ENCODE measurements at places on chromosomes 1 and 21. TPM values are rescaled to one million over a fixed set of nuclear protein-coding genes. Genes with fewer than 3 reads are reported as not detected.

DNA sequence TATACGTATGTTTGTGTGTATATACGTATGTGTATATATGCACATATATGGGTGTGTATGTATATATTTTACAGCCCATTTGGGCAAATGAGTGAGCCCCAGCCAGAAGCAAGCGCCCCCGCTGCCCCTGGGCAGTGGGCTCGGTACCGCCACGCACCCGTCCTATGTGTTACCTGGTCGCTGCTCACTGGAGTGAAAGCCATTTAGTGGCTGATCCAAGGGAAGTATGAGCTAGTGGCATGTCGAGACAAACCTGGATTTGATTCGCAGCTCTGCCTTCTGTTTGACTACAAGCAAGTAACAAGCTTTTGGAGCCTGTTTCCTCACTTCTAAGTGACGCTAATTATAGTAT lies 35.8 kb upstream of the JAK1 start:
- DNase-seq: no peak
- H3K4me3 ChIP-seq: no peak overlapping the region
- H3K27ac ChIP-seq: no peak overlapping the region
- no peaks in the 10 kb centered on the region for H3K27me3 ChIP-seq

RTCA gene
- total RNA-seq: 77.0 TPM

- H3K4me1 ChIP-seq: no peaks in the 10 kb centered on the region
- H3K27me3 ChIP-seq: 0 out of 2 replicates have a peak, but pooled peaks cover 1% of the 10 kb centered on the region
- no peak for DNase-seq
- no peak overlapping the region for H3K27ac ChIP-seq
- H3K4me3 ChIP-seq: no peak overlapping the region
Measured at GRCh38 chr1:182192966-182193365, 131.5 kb upstream of the ZNF648 start.

DNA sequence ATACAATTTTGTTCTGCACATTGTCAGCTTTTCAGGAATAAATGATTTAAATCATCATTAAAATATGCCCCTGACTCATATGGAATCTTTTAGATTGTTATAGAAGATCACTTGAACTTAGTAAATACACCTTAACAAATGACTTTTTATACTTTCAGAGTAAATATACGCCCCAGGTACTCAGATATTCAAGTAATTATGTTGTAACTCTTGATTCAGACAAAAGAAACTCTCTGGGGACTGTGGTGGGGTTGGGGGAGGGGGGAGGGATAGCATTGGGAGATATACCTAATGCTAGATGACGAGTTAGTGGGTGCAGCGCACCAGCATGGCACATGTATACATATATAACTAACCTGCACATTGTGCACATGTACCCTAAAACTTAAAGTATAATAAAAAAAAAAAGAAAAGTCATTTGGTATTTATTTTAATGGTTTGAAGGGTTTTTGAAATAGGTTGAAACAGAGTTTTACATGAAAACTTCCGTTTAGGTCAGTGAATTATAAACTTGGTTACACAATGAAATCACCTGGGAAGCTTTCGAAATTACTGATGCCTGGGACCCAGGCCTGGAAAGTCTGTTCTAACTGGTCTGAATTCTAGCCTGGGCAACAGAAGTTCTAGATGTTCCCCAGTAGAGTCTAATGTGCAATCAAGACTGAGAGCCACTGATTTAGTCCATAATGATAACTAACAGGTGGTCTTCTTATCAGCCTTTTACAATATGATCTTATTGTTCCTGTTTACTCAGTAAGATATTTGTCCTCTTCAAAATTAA lies 320.5 kb upstream of the NR5A2 start:
- H3K4me3 ChIP-seq: no peak overlapping the region
- no peak for DNase-seq

GRCh38 chr1:24364605-24364974 lies 45.4 kb downstream of the GRHL3 start:
- H3K36me3 ChIP-seq: no peaks in the 10 kb centered on the region
- no peaks in the 10 kb centered on the region for H3K27me3 ChIP-seq

DNA sequence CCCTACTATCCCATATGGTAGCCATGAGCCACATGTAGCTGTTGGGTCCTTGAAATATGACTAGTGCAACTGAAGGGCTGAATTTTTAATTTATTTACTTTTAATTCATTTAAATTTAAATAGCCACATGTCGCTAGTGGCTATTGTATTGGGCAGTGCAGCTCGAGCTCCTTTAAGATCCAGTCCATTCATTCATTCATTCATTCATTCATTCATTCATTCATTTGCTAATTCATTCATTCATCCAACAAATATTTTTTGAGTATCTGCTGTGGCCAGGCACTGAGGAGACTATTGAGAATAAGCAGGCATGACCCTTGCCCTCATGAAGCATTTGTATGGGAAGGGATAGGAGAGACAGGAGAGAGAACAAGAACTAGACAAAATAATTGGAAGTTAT lies 29.5 kb upstream of the ACOT11 start:
- DNase-seq: no peak
- no peaks in the 10 kb centered on the region for H3K36me3 ChIP-seq
- H3K27ac ChIP-seq: no peak overlapping the region
- H3K4me3 ChIP-seq: no peak overlapping the region
- no peaks in the 10 kb centered on the region for H3K4me1 ChIP-seq

DNA sequence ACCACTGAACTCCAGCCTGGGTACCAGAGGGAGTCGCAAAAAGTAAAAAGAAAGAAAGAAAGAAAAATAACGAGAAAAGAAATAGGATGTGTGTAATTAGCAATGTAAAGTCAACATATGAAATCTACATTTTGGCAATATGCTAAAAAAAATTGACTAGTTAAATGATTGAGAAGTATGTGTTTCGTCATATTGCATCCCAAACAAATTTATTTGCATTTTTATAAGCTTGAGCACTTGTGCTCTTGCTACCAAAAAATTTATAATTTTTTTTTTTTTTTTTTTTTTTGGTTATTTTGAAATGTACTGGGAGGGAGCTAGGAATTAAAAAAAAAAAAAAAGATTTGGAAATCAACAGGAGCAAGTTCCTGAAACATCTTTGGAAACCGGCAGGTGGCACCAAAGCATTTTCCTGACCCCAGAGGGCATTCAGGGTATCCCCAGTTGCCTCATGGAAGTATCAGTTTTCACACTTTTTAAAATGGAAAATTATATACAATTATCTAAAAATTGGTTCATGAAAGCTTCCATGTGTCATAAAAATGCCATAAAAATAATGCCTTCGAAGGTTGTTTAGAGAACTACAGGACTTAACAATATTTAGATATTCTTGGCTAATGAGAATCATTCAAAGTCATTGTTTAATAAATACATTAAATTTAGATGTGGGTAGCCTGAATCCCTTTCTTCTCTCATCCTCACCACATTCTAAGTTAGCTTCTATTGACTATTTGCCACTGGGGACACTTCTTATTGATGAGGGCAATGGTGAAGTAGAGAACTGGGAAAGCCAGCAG lies 4.8 kb upstream of the HEATR1 start:
- H3K36me3 ChIP-seq: no peaks in the 10 kb centered on the region
- H3K4me1 ChIP-seq: peaks cover 5% of the 10 kb centered on the region
- DNase-seq: peak; percentile 52
- H3K4me3 ChIP-seq: no peak overlapping the region

DNA sequence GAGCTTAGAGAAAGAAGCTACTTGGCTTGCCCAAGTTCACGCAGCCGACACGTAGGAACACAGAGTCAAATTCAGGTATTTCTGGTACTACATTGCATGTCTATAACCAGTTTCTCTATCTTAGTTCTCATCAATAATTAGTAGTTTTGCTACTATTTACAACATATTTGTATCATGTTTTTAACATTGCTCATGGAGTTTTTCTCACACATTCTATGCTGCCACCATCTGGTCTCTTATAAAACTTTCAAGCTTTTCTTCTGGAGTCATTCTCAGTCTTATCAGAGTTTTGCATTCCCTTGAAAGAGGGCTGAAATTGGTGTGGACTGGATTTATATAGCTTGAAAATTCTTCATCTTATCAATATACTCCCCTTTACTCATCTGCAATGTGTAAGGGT lies 118.8 kb upstream of the PALMD start:
- no peaks in the 10 kb centered on the region for H3K27me3 ChIP-seq
- no peak overlapping the region for H3K27ac ChIP-seq
- no peaks in the 10 kb centered on the region for H3K4me1 ChIP-seq
- DNase-seq: no peak
- H3K36me3 ChIP-seq: no peaks in the 10 kb centered on the region

DNA sequence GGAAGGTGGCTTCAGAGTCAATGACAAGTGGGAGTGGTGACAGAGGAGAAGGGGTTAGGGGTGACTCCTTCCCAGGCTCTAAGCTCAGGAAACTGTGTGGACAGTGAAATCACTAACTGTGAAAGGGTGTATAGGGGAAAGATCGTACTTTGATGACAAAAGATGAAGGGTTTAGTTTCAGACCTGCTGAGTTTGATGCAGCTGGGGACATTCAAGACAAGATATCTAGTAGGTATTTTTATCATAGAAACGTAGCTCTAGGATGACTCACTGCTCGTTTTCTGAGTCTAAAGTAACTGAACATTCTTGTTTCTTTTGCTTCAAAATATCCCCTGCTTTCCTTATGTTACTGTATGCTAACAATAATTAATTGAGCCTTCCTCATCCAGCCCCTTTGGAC lies 149.0 kb downstream of the PCP4 start:
- no peak for DNase-seq
- no peak overlapping the region for H3K27ac ChIP-seq
- no peaks in the 10 kb centered on the region for H3K27me3 ChIP-seq

- no peak overlapping the region for H3K27ac ChIP-seq
- H3K4me1 ChIP-seq: no peaks in the 10 kb centered on the region
- no peak overlapping the region for H3K4me3 ChIP-seq
Measured at GRCh38 chr1:48495166-48495565, 23.2 kb upstream of the SPATA6 start.

DNA sequence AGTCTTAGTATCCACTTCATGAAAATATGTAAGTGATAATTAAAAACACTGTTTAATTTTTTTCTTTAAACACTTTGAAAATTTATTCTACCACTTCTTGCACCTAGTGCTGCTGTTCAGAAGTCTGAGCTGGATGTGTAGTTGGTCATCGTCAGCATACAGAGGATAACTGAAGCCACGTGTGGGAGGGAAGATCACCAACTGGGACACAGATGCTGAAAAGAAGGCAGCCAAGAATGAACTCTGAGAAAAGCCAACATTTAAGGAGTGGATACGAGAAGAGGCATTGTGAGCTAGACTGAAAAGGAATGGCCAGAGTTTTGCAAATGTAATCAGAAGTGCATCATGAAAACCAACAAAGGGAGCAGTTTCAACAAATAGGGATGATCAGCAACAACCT lies 24.6 kb upstream of the CLCA4 start:
- DNase-seq: no peak
- H3K4me3 ChIP-seq: no peak overlapping the region
- H3K4me1 ChIP-seq: no peaks in the 10 kb centered on the region
- H3K27me3 ChIP-seq: no peaks in the 10 kb centered on the region
- no peak overlapping the region for H3K27ac ChIP-seq

- no peaks in the 10 kb centered on the region for H3K36me3 ChIP-seq
- no peaks in the 10 kb centered on the region for H3K4me1 ChIP-seq
- DNase-seq: no peak
- no peaks in the 10 kb centered on the region for H3K27me3 ChIP-seq
- no peak overlapping the region for H3K4me3 ChIP-seq
- no peak overlapping the region for H3K27ac ChIP-seq
Measured at GRCh38 chr1:238675221-238675620, 711.1 kb upstream of the CHRM3 start.

GRCh38 chr1:85275701-85276214 lies 674 bp downstream of the BCL10 start:
- no peaks in the 10 kb centered on the region for H3K27me3 ChIP-seq
- peak overlapping the region; percentile 91 for H3K4me3 ChIP-seq
- H3K27ac ChIP-seq: peak overlapping the region; percentile 50

RNASEL gene
- total RNA-seq: 11.8 TPM

GRCh38 chr1:167227934-167228378 lies 7.3 kb downstream of the POU2F1 start:
- no peak for DNase-seq
- H3K36me3 ChIP-seq: no peaks in the 10 kb centered on the region
- H3K27me3 ChIP-seq: no peaks in the 10 kb centered on the region
- no peak overlapping the region for H3K27ac ChIP-seq
- peaks cover 55% of the 10 kb centered on the region for H3K4me1 ChIP-seq

DNA sequence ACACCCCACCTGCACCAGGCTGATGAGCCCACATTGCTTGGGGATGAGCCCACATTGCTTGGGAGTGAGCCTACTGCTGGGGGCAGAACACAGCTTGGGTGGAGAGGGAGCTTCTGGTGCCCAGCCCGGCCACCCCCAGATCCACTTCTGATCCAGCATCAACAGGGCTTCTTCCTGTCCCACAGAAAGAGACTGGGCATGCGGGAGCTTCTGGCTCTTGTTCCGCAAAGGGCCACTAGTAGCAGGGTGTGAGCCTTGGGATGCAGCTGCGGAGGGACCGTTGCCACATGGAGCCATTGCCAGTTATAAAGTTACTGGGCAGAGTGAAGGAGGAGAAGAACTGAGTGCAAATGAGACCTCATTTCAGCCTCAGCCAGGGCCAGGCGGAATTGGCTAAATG lies 36.3 kb downstream of the PKP1 start:
- H3K27me3 ChIP-seq: no peaks in the 10 kb centered on the region
- no peaks in the 10 kb centered on the region for H3K4me1 ChIP-seq
- no peak overlapping the region for H3K27ac ChIP-seq

GRCh38 chr1:246221485-246222255 lies 285.4 kb downstream of the SMYD3 start:
- DNase-seq: no peak
- H3K4me1 ChIP-seq: peaks cover 45% of the 10 kb centered on the region
- no peaks in the 10 kb centered on the region for H3K27me3 ChIP-seq
- H3K27ac ChIP-seq: no peak overlapping the region
- H3K36me3 ChIP-seq: no peaks in the 10 kb centered on the region
- H3K4me3 ChIP-seq: no peak overlapping the region

PTPRC gene
- total RNA-seq: 367 TPM

ZSCAN20 gene
- total RNA-seq: 5.0 TPM

DNA sequence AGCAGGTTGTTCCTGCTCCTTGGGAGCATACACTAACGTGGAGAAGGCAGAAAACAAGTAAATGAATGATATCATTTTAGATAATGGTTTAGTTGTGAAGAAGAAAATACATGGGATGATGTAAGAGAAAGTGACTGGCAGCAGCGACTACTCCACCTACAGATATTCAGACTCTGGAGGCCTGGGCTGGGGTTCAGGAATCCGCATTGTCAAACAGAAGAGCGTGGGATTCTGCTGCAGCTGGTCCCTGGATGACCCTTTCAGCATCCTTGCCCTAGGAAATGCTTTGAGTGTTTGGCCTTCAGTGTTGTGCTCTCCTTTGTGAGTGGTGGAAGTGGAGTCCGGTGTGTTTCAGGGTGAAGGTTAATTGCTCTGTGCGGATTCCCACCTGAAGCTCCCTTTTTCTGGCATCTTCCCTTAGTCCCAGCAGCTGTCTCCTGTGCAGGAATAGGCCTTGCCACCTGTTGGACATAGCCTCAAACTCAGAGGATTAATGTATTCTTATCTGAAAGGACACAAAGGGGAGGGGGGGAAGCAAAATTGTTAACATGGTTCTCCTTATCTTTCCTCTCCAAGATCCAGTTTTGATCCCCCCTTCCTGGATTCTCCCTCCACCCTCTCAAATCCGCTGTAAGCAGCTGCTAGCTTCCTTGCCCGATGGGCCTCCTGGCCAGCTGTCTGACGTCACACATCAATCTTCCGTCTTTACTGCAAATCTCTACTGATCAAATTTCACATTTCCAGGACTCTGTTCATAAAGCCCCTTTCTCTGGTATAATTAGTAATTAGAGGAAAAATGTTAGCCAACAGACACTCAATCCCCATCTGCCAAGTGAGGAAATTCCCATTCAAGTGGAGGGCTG lies 68.3 kb upstream of the SPAG17 start:
- H3K4me3 ChIP-seq: no peak overlapping the region
- DNase-seq: no peak
- no peaks in the 10 kb centered on the region for H3K27me3 ChIP-seq
- no peaks in the 10 kb centered on the region for H3K36me3 ChIP-seq
- no peak overlapping the region for H3K27ac ChIP-seq
